NCI-H774 (cell line): ENCODE measurements at places on chromosomes 1 and 21.

GRCh38 chr1:154463512-154463990 lies 38.5 kb upstream of the TDRD10 start:
- DNase-seq = no peak

DNA sequence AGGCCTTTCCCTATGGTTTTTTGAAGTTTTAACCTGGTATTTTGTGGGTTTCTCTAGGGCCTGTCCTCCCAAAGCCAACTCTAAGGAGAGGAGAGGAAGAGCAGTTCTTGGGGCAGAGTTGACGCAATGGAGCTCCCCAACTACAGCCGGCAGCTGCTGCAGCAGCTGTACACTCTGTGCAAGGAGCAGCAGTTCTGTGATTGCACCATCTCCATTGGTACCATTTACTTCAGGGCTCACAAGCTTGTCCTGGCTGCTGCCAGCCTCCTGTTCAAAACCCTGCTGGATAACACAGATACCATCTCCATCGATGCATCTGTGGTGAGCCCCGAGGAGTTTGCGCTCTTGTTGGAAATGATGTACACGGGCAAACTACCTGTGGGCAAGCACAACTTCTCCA lies 38.2 kb downstream of the ZBTB40 start:
- DNase-seq = no peak

DNA sequence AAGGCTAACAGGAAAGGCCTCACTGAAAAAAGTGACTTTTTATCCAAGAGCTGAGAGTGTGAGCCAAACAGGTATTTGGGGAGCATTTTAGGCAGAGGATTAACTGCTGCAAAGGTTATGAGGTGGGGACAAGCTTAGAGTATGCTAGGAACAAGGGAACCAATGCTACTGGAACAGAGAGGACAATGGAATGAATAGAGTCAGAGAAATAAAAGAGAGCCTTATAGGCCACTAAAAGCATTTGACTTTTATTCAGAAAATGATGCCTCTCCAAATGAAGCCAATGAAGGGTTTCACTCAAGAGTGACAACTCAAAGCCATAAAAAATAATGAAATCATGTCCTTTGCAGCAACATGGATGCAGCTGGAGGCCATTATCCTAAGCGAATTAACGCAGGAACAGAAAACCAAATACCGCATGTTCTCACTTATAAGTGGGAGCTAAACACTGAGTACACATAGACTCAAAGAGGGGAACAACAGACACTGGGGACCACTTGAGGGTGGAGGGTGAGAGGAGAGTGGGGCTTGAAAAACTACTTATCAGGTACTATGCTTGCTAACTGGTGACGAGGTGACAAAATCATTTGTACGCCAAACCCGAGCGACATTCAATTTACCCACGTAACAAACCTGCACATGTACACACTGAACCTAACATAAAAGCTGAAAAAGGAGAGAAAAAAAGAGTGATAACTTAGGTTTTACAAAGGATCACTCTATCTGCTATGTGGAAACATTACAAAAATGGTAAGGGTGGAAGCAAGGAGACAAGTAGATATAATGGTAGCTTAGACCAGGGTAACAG lies 11.1 kb downstream of the PTP4A2 start:
- DNase-seq = peak; percentile 86

DNA sequence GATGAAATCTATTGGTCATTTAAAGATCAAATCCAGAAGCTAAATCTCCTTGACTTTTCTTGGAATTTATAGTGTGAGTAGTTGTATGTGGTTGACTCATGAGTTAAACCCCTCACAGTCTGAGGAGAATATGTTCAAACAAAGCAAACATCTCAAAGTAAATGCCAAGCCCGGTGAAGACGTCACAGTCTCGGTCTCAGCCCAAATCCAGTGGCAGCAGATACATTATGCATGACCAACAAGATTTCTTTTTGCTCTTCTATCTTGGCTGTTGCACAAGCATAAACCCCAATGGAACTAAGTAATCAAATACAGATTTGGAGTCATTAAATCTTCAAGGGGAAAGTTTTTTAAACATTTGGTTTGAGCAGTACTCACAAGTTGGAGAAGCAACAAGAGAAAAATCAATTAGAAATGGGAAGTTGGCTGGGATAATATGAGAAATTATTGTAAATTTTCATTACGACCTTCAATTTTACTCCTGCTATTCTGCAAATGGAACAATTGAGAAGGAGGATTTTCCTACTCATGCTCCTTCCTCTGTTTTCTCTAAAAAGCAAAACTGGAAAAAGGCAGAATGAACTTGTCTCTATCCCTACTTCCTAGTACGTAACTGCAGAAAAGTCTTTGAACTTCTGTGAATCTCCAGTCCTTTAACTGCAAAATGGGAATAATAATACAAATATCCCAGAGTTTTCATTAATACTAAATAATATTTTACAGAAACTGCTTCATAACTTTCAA lies 575.8 kb downstream of the NUF2 start:
- DNase-seq = no peak

- no peak for DNase-seq
Observed at GRCh38 chr1:95039360-95040031, 33.3 kb downstream of the ALG14 start.

- peak; percentile 32 for DNase-seq
Observed at GRCh38 chr1:7539769-7540175, 231.3 kb upstream of the VAMP3 start.
